ENCODE measurements at places on chromosomes 2 and 18. TPM values are rescaled to one million over a fixed set of nuclear protein-coding genes. Genes with fewer than 3 reads are reported as not detected.
A peak's percentile ranks its signal among the peaks of the same experiment; 100 is the strongest.

- H3K27ac ChIP-seq: no peak overlapping the region
- H3K36me3 ChIP-seq: no peaks in the 10 kb centered on the region
- no peak for DNase-seq
Measured at GRCh38 chr2:24493713-24494112, 2.7 kb downstream of the NCOA1 start.

GRCh38 chr2:196597531-196597930 is 42.0 kb upstream of the CCDC150 start:
- no peak overlapping the region for H3K27ac ChIP-seq
- H3K4me3 ChIP-seq: no peak overlapping the region
- DNase-seq: peak; percentile 37

DNA sequence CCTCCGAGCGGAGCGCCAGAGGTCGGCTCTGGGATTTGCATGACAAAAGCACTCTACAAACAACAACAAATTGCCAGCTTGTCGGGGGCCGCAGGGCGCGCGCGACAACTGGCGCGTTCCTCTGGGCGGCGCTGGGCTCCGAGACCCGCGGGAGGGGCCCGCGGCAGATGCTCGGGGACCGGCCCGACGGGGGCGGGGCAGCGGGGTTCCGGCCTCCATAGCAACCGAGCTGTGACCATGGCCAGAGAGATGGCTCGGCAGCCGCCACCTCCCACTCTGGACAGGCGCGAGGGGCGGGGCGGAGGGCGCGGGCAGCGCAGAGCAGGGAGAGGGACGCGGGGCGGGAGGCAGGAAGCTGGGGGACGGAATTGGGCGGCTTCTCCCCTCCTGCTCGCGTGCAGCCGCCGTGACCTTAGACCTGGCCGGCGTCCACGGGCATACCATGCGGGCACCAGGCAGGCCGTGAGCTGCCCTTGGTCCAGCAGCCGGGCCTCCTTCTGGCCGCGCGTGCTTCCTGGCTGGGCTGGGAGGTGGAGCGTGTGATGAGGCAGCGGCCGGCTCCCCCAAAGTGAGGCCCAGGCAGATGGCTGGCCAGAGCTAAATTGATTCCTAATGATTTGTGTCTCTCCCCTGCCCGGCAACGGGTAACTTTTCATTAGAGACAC is 171.5 kb downstream of the CELF4 start:
- peak; percentile 90 for DNase-seq
- H3K4me3 ChIP-seq: peak overlapping the region; percentile 42
- peak overlapping the region; percentile 74 for H3K27ac ChIP-seq

GRCh38 chr2:180991820-180992219 is 11.4 kb downstream of the UBE2E3 start:
- H3K36me3 ChIP-seq: no peaks in the 10 kb centered on the region
- no peaks in the 10 kb centered on the region for H3K4me1 ChIP-seq
- H3K27ac ChIP-seq: no peak overlapping the region
- DNase-seq: no peak
- no peaks in the 10 kb centered on the region for H3K27me3 ChIP-seq

GRCh38 chr2:10242451-10242850 is 60.3 kb upstream of the HPCAL1 start:
- no peak overlapping the region for H3K27ac ChIP-seq
- DNase-seq: no peak
- peaks cover 4% of the 10 kb centered on the region for H3K27me3 ChIP-seq
- H3K4me1 ChIP-seq: no peaks in the 10 kb centered on the region
- no peak overlapping the region for H3K4me3 ChIP-seq
- no peaks in the 10 kb centered on the region for H3K36me3 ChIP-seq

Gene GPR45
- total RNA-seq: not detected

Gene SCYGR6
- total RNA-seq: not detected

Gene SNORC
- total RNA-seq: 0.83 TPM

Gene RTP5
- not detected for total RNA-seq

DNA sequence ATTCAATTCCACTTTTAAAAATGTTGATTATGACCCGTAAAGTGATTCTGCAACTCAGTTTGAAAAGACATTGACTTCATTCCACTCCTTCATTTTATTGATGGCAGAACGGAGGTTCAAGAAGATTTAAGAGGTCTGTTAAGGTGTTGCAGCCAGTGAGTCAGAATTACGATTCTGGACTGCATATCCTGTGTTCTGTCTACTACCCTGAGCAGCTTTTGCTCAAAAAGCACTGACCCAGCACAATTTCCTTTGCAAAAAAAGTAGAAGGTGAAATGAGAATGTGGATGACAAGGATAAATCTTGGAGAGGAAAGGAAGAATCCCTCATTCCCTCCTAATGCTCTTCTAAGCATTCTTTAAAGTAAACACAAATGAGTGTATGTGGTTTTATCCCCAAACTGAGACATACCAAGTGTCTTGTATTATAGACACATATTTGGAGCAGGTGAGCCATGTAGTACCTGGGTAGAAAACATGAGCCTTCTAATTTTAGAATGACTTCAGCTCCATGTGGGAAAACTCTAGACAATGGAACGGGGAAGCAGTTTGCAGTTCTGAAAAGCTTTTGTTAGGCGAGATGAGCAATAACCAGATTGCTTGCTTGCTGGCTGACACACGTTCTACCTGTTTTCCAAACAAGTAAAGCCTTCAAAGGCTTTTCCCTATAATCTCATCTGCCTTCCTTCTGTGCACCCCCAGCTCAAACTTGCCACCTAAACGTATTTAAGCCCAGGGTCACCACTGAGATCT is 44.7 kb downstream of the TGFA start:
- H3K4me1 ChIP-seq: no peaks in the 10 kb centered on the region
- H3K36me3 ChIP-seq: no peaks in the 10 kb centered on the region
- no peak overlapping the region for H3K4me3 ChIP-seq
- DNase-seq: no peak
- no peak overlapping the region for H3K27ac ChIP-seq

DNA sequence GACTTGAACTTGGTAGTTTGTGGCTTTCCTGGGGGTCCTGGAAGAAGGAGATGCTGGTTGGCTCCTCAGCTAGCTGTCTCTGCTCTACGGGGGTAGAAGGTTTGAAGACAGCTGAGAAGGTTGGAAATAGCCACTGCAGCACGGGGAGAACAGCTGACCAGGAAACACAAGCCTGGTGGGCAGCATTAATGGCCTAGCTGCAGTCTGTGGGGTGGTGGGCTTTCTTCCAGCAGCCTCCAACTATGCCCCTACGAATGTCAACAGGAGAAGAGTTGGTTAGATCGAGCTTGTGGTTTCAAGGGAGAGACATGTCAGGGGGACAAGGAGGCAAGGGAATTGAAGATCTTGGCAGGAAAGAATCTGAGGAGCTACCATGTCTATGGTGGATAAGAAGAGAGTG is 38.9 kb downstream of the PMAIP1 start:
- no peaks in the 10 kb centered on the region for H3K36me3 ChIP-seq
- H3K27me3 ChIP-seq: peaks cover 3% of the 10 kb centered on the region
- no peak overlapping the region for H3K27ac ChIP-seq
- no peaks in the 10 kb centered on the region for H3K4me1 ChIP-seq
- H3K4me3 ChIP-seq: no peak overlapping the region

GRCh38 chr2:62450716-62451191 is 55.2 kb downstream of the TMEM17 start:
- H3K4me3 ChIP-seq: no peak overlapping the region
- no peaks in the 10 kb centered on the region for H3K4me1 ChIP-seq
- no peak for DNase-seq
- no peak overlapping the region for H3K27ac ChIP-seq
- peaks cover 3% of the 10 kb centered on the region for H3K27me3 ChIP-seq
